Caudate nucleus (tissue), 63 donors: ENCODE measurements at places on chromosomes 7 and 10.
A peak's percentile ranks its signal among the peaks of the same experiment; 100 is the strongest.

GRCh38 chr7:139054101-139054500 lies 18.3 kb upstream of the ZC3HAV1L start:
- DNase-seq: no peak

DNA sequence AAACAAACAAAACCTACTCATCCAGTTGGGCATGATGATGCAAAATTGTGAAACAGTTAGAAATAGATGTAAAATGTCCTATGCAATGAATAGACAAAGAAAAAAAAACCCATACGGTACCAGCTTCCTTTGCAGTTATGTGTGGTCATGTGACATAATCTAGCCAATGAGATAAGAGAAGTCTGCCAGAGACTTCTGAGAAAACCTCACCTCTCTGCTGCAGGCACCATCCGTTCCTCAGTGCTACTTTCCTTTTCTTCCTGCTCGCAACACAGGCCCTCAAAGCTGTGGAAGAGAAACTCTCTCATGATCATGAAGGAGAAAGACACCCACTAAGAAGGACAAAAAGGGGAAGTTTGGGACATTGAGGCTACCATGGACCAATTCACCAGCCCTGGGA lies 76.8 kb upstream of the CARD11 start:
- DNase-seq: no peak

DNA sequence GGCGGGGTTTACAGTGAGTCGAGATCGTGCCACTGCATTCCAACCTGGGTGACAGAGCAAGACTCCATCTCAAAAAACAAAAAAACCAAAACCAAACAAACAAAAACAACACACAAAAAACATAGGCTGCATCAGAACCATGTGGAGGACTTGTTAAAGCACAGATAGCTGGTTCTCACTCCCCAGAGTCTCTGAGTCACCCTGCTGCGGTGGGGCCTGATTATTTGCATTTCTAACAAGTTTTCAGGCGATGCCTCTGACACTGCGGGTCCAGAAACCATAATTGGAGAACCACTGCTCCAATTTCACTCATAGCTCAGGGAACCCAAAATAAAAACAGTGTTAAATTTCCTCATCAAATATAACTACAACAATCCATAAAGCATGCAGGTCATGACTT lies 816.7 kb downstream of the MAGI2 start:
- no peak for DNase-seq

DNA sequence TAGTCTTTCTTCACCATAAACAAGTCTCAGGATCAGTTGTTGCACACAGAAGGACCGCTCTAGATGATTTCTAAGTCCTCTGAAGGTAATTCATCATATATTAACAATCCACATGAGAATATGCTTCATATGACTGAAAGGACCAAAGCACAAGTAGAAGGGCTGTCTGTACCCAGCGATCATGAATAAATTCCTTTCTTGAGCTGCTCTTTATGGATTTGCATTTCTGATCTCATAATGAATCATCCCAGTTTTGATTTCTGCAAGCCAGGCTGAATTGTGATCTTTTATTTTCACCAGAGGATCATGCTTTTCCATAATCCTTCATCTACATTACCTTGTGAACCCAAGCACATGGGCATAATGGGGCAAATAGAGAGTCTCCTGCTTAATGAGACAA lies 675.6 kb downstream of the MAGI2 start:
- no peak for DNase-seq

GRCh38 chr7:99543081-99543671 lies 8.7 kb downstream of the FAM200A start:
- DNase-seq: no peak

DNA sequence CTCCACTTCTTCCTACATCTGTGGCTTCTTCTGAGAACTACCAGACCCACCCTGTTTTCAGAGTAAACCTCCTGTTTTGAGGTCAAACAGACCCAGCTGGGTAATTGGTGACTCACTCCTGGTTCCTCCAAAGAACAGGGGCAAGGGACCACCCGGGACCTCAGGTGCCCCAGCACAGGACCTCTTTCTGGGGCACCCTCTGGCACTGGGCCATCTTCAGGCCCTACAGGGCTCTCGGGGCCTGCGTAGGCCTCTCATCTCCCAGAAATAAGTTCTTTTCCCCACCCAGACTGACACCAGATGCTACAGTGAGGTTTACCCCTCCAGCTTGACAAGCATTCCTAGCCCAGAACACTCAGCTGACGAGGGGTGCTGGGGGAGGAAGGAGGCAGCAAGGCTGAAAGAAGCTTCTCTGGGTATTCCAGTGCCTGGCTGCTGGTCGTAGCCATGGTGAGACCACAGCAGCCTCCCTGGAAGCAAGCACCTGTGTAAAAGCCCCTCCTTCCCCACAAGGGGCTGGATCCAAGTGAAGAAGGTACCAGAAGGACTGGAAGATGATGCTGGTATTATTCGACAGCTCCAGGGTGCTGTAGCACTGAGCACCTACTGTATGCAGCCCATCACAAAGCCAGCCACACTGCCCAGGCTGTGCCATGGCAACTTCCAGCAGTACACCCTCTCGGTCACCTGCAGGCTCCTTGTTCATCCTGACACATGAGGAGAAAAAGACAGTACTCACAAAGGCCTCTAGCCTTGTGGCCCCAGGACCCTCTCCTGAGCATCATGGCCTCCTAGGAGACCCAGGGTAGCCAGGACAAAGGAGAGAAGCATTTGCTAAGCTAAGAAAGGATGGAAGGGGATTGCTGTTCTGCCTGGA lies 47.4 kb downstream of the ALOX5 start:
- DNase-seq: no peak

DNA sequence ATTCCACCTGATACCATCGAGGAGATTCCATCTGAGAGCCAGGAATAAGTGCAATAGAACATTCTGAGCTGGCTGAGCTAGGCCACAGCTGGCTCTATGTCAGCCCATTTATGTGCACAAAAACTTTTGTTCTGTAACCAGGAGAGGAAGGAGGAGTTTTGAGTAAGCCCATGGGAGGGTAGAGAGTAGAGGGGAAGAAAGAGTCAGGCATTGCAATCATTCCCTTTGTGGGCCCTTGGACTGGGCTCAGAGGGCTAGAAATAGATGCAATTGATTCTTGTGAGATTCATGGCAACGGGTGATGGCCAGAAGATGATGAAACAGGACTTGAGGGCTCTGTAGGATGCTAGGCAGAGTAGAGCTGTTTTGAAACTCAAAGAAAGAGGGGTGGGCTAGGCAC lies 104.6 kb upstream of the KIF5B start:
- DNase-seq: no peak

- no peak for DNase-seq
Measured at GRCh38 chr7:110888641-110889040, 202.3 kb upstream of the LRRN3 start.

DNA sequence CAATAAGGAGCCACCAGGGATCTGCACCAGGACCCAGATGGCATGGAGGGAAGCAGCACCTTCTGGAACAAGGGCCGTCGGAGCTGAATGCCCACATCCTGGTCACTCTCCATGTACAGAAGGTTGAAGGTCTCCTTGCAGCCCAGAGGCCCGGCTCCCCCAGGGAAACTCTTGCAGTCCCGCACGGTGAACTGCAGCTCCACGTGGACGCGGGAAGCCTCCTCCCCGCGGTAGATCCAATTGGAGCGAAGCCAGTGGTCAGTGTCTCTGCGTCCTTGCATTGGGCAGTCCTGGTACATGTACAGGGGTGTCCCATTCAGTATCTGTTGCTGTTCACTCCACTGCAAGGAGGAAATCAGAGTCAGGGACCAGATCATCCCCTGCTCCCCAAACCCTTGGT lies 7.4 kb downstream of the EPHA1 start:
- DNase-seq: no peak

DNA sequence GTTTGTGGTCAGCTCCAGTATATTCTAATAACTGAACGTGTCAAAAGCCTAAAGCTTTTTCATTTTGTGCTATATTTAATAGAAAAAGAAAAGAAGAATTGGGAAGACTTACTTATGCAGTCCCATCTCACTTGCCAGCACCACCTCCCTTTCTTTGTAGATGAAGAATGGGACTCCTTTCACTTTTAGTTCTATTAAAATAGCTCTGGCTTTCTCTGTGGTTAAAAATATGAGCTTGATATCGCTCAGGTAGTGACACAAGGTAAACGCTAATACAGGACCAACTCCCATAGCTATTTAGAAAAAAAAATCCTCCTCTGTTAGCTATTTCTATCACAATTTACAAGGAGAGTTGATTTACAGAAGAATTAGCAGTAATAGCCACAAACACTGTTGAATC lies 176.8 kb downstream of the PDE1C start:
- no peak for DNase-seq

GRCh38 chr10:103080891-103081581 lies 112.0 kb downstream of the NT5C2 start:
- no peak for DNase-seq

DNA sequence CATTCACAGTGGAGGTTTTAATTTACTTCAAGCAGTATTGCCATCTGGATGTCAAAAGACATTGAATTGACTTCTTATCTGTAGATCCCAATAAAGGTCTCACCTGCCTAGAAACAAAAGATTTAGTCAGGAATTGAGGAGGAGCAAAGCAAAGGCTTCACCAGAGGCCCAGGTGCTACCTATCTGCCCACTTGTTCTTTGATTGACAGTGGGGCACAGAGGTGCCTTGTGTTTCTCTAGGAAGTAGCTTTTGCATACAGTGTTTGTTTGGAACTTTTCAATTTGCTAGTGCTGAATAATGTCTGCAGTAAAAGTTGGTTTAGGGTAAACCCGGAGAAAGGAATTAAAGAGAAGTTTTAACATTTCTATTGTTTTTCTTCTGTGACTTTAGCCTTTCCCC lies 40.4 kb downstream of the AUTS2 start:
- DNase-seq: no peak

DNA sequence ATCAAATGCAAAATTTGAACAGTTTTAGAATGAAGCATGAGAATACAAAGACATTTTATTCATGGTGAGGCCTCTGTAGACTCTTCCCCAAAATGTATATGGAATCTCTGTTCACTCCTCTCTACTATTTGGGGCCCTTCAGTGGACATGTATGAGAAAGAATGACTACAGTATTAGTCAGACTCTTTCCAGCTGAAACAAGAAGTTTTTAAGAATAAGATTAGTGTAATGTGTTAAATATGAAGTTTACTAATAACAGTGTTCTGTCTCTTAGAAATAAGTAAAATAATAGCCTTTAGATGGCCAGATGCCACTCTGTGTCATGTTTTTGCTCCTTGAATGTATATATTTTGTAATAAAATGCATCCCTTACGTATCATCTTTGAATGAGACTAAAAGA lies 585.6 kb downstream of the SUGCT start:
- no peak for DNase-seq

- no peak for DNase-seq
Measured at GRCh38 chr10:47457528-47457820, 26.4 kb downstream of the ANXA8 start.

DNA sequence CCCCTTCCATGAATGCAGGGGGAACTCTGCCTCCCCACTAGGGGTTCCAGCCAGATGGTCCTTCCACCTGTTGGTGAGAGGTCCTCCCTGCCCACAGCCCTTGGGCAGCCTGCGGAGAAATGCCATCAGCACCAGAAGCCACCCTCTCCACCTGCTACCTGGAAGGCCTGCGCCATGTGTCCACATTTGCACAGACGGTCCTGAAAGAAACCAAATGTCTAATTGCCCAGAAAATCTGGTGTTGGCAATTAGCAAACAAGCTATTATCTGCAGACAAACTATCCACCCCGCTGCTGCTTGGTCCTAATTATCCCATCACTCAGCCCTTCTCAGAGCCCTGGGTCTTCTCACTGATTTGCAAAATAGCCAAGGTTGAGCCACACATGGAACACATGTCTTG lies 32.3 kb downstream of the HSPA12A start:
- no peak for DNase-seq

DNA sequence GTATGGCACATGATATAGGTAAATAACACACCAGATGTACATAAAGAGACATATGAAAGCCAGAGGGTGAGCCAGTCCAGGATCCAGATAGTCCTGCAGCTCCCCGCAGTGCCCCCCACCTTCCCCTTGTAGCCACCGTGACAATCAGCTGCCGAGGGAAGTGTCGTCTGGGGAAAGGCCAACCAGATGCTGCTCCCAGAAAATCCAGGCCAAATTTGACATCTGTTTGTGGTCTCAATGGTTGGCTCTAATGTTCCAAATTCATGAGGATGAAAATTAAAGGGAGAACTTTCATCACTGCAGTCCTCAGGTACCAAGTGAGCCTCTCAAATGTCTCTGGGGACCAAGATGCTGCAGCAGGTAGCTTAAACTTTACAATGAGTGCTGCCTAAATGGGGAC lies 210.3 kb downstream of the PTEN start:
- DNase-seq: no peak

GRCh38 chr7:50022991-50023390 lies 70.1 kb downstream of the ZPBP start:
- no peak for DNase-seq

DNA sequence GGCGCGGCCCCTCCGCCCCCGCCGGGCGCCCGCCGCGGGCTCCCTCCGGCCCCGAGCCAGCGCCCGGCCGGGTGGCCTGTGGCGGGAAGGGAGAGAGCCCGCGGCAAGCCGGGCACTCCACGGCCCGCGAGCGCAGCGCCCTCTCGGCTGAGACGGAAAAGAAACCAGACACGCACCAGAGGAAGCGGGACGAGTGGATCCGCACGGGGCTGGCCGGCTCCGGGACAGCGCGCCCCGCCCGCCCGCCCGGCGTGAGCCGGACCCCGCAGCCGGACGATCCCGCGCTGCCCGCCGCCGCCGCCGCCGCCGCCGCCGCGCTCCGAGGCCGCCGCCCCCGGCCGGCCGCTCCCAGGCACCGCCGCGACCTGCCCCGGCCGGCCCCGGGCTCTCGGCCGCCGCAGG lies 300 bp downstream of the ARHGAP21 start:
- peak; percentile 74 for DNase-seq

GRCh38 chr7:142796001-142796500 lies 25.3 kb downstream of the PRSS2 start:
- DNase-seq: no peak

GRCh38 chr7:142896151-142896550 lies 10.6 kb upstream of the TRPV6 start:
- DNase-seq: no peak

GRCh38 chr10:87706731-87707130 lies 47.1 kb downstream of the PAPSS2 start:
- no peak for DNase-seq

DNA sequence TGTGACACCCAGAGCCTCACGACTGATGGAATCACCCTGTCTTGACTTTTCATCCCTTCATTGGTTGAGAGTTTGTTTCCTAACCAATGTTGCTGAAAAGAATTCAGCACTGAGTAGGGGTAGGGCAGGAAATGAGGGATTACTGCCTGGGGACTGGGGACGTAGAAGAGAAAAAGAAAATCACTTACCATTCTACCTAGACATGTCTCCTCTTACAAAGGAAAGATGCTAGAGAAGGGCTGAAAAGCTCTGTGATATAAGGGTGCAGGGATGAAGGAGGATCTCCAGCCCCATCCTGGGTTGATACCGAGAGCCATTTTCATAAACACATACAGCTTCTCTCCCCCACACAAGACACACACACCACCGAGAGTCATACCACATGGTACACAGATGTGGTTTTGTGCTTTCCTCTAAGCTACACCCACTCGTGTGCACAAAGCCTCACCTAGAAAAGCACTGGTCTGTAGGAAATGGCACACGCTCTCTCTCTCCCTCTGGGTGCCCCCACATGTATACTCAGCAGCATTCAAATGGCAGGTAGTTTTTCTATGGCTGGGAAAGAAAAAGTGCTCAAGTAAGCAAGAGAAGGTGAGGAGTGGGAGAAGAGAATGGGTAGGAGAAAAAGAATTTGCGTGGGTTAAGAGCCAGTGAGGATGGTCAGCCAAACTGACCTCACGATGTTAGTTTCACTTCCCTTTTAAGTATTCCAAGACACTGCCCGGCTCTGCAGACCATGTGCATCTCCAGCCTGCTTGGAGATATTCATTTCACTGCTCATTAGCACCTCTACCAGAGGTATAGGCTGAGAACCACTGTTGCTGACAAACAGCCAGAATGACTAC lies 85.8 kb downstream of the CALD1 start:
- DNase-seq: no peak

- no peak for DNase-seq
Measured at GRCh38 chr10:68153473-68154210, 44.4 kb downstream of the MYPN start.
